HT-29 (cell line): ENCODE measurements at places on chromosomes 5 and 9.

GRCh38 chr9:92954049-92954861 is 6.9 kb downstream of the FGD3 start:
- DNase-seq, result peak; percentile 99

DNA sequence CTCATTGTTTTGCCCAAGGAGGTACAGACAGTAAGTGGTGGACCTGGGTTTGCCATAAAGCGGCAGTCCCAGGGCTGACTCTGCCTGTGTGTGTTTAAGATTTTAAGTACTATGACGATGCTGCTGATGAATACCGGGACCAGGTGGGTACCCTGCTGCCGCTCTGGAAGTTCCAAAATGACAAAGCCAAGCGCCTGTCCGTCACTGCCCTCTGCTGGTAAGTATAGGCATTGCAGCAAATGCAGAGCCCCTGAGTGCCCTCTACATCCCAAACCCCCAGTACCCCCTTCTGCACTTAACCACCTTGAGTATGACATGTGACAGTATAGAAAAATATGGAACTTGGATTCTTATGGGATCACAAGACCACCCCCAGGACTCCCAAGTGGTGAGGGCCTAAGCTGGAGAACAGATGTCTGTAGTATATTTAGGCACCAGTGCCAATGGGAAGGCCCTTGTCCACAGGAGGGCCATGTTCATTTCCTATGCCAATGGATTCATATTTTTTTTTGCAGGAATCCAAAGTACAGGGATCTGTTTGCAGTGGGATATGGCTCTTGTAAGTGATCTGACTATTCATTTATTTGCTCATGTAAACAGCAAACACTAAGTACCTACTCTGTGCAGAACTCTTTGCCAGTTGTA is 22.0 kb downstream of the ENHO start:
- peak; percentile 75 for DNase-seq

DNA sequence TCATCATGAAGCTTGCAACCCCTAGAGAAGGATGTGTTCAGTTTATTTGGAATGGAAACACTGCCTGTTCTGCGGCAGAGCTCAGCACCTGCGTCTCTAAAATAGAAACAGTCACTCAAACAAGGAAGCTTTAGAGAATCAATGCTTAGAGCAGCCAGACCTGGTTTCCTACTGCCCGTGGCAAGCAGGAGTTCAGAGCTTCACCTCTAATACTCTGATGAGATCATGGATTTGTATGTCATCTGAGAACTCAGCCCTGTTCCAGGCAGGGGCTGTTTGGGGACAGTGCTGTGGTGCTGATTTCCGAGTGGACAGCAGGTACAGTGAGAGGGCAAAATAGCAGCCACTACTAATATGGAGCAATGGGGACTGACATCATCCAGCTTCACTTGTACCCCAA is 236.0 kb upstream of the IRX1 start:
- no peak for DNase-seq

- DNase-seq, result no peak
Measured at GRCh38 chr5:7376871-7377270, 19.1 kb upstream of the ADCY2 start.

DNA sequence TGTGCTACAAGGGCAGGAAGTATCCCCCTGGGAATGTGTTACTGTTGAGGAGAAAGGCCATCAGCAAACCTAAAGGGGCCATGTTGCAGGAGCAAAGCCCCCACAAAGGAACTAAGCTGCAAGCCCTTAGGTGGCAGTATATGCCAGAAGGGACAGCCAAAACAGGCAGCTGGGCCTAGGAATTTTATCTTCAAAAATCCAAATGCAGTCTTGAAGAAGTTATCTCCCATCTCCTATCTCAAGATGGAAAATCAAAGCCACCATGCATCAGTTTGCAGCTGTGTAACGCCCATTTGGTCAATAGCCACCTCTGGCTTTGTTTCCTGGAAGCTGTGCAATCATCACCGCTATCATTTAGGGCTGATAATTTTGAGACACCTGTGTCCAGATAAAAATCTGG is 400.3 kb downstream of the ARHGEF28 start:
- no peak for DNase-seq

DNA sequence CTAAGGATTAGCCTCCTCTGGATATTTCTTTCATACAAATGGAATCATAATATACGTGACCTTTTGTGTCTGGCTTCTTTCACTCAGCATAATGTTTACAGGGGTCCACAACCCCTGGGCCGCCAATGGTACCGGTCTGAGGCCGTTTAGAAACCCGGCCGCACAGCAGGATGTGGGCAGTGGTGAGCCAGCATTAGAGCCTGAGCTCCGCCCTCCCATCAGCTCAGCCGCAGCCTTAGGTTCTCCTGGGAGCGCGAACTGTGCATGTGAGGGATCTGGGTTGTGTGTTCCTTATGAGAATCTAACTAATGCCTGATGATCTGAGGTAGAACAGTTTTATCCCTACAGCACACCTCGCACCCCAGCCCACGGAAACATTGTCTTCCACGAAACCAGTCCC is 229.7 kb downstream of the ICE1 start:
- no peak for DNase-seq

DNA sequence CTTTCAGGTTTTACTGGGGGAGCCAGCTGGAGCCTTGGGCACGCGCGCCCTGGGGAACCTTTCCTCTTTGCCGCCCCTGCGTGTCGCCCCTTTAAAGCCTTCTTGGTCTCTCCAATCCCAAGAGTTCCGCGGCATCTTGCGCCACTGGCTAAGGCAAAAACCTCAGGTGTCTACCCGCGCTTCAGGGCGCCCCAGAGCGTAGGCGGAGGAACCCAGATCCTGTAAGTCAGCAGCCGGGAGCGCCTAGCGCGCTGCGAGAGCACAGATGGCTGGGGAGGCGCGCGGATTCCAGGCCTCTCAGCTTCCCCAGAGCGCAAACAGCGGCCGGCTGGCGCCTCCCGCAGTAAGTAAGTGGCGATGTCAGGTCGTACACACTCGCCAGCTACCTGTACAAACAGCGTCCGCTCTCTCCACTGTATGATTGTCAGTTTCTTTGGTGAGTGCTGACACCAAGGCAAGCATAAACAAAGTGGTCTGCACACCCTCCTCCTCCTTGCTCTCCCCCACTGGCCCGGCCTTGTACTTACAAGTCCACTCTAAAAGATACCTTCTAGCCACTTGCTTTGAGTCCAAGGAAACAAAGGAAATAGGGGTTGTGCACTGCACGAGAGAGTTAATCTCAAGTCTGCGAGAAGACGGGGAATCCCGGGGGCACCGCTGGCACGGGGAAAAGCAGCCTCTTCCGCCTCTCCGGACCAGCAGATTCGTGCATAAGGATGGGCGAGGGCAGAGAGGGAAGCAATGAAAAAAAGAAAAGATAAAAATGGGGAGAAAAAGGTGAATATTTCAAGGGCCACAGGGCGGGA is 2.9 kb downstream of the HTR1A start:
- DNase-seq, result no peak
